Gastroesophageal sphincter (tissue), 4 donors: ENCODE measurements at places on chromosomes 3 and 15. TPM values are rescaled to one million over a fixed set of nuclear protein-coding genes. Genes with fewer than 3 reads are reported as not detected.

- no peak for ATAC-seq
Observed at GRCh38 chr3:48788544-48789162, 59.0 kb downstream of the PRKAR2A start.

GRCh38 chr3:195162033-195162669 lies 108.8 kb downstream of the XXYLT1 start:
- ATAC-seq: peak; percentile 61

GRCh38 chr3:194224471-194225417 lies 88.8 kb downstream of the HES1 start:
- ATAC-seq: no peak

DNA sequence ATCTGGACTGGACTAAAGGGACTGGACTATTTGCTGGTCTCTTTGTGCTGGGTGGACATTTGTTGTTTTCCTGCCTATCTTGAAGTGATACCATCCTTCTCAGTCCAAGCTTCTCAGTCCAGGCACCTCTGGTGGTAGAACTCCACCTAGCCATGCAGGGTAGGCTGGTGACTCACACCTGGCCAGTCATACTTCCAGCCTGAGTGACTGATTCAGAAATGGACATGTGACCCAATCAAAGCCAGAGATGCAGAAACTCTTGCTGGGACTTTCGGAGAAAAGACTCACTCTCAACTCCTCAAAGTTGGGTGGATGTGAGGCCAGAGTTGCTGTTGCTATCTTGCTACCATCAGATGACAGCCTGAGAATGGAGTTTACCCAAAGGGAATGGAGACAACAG lies 5.6 kb upstream of the ASB14 start:
- no peak for ATAC-seq

Gene DHFR2
- total RNA-seq: 9.0 TPM

Gene LRRC34
- 7.9 TPM for total RNA-seq

Gene ARRDC4
- total RNA-seq: 176 TPM

Gene IL20RB
- 0.62 TPM for total RNA-seq

Gene SLC2A2
- total RNA-seq: not detected

Gene TNNC1
- 2.4 TPM for total RNA-seq
